ENCODE measurements at places on chromosomes 7 and 10. TPM values are rescaled to one million over a fixed set of nuclear protein-coding genes. Genes with fewer than 3 reads are reported as not detected.

Gene CHN2
- 5.3 TPM for total RNA-seq

Gene SUGCT
- 0.29 TPM for total RNA-seq

Gene SPDYE17
- total RNA-seq: not detected

Gene GJD4
- total RNA-seq: not detected

Gene SLC18A3
- total RNA-seq: not detected

Gene NRCAM
- total RNA-seq: 0.40 TPM

Gene GSTO2
- 0.86 TPM for total RNA-seq

Gene IDI2
- total RNA-seq: not detected

Gene GPC2
- total RNA-seq: 15.7 TPM

Gene LEP
- not detected for total RNA-seq

Gene OPN1SW
- not detected for total RNA-seq

Gene PRRT4
- 0.55 TPM for total RNA-seq

Gene OR6V1
- not detected for total RNA-seq

Gene ALOX5
- 13.6 TPM for total RNA-seq

Gene DRGX
- not detected for total RNA-seq

Gene IDI1
- 83.0 TPM for total RNA-seq

Gene CALCR
- not detected for total RNA-seq

Gene CRHR2
- not detected for total RNA-seq

Gene PKD2L1
- not detected for total RNA-seq

Gene CFAP70
- total RNA-seq: 0.71 TPM

Gene RASSF4
- 1.3 TPM for total RNA-seq

Gene BET1
- 25.8 TPM for total RNA-seq

Gene RNF32
- 1.7 TPM for total RNA-seq

Gene CH25H
- total RNA-seq: not detected

Gene NRBF2
- 21.0 TPM for total RNA-seq

Gene EPDR1
- total RNA-seq: 0.48 TPM

Gene PLXDC2
- not detected for total RNA-seq

Gene NPTX2
- not detected for total RNA-seq

Gene NAT16
- not detected for total RNA-seq

Gene PDZD7
- 0.81 TPM for total RNA-seq

Gene VAX1
- total RNA-seq: not detected

Gene SDK1
- 0.07 TPM for total RNA-seq

Gene OR2A25
- not detected for total RNA-seq

Gene GHRHR
- not detected for total RNA-seq

Gene FIS1
- total RNA-seq: 122 TPM

Gene FAM221A
- 5.3 TPM for total RNA-seq

Gene CREB5
- total RNA-seq: not detected

Gene TMEM26
- total RNA-seq: not detected

Gene DKK1
- total RNA-seq: not detected

Gene SFTPA2
- not detected for total RNA-seq

Gene A1CF
- total RNA-seq: not detected

Gene TRPV5
- not detected for total RNA-seq

Gene SPDYE9
- not detected for total RNA-seq

Gene LRRC61
- 15.3 TPM for total RNA-seq

Gene TMUB1
- 71.8 TPM for total RNA-seq

Gene SCIN
- not detected for total RNA-seq

Gene SPACDR
- 3.9 TPM for total RNA-seq

Gene GALNT17
- not detected for total RNA-seq

Gene HOXA5
- total RNA-seq: not detected

Gene FAM25G
- not detected for total RNA-seq

Gene GRID2IP
- total RNA-seq: 0.12 TPM

Gene WASHC2C
- 55.9 TPM for total RNA-seq

Gene COL1A2
- 0.67 TPM for total RNA-seq

Measured in activated naive CD4-positive, alpha-beta T cell treated with anti-CD3 and anti-CD28 coated beads, Interleukin-2, amount 10 ng/mL, durations not matched to agents 5 hours and 36 hours (primary cell).